Colonic mucosa (tissue), 4 donors: ENCODE measurements at places on chromosomes 13 and 19. TPM values are rescaled to one million over a fixed set of nuclear protein-coding genes. Genes with fewer than 3 reads are reported as not detected.
A peak's percentile ranks its signal among the peaks of the same experiment; 100 is the strongest.

CTXN1 gene
- total RNA-seq, result 4.4 TPM

CEACAM6 gene
- total RNA-seq, result 260 TPM

IL12RB1 gene
- 1.1 TPM for total RNA-seq

GRCh38 chr19:31356587-31357314 is 7.5 kb upstream of the TSHZ3 start:
- no peaks in the 10 kb centered on the region for H3K4me1 ChIP-seq
- H3K27ac ChIP-seq, result no peak overlapping the region
- peaks cover 55% of the 10 kb centered on the region for H3K27me3 ChIP-seq
- no peak overlapping the region for H3K4me3 ChIP-seq
- no peaks in the 10 kb centered on the region for H3K36me3 ChIP-seq
- peak; percentile 31 for DNase-seq

DNA sequence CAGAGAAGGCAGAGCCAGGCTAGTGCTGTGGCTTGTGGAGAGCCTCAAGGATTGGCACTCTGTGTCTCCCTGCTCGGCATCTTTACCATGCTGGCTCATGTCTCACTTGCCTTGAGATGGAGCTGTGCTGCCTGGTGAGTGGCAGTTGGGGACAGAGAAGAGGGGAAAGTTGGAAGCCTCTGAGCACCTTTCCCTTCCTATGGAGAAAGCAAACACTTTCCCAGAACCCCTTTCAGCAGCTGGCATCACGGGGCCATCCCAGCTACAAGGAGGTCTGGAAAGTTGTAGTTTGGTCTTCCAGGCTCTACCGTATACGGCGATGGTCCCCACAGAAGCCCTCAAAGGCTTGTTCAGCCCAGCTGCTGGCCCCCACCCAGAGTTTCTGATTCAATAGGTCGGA is 58.7 kb downstream of the DPF1 start:
- peaks cover 6% of the 10 kb centered on the region for H3K36me3 ChIP-seq
- H3K4me1 ChIP-seq, result no peaks in the 10 kb centered on the region
- no peak overlapping the region for H3K4me3 ChIP-seq
- no peak overlapping the region for H3K27ac ChIP-seq
- no peak for DNase-seq
- H3K27me3 ChIP-seq, result no peaks in the 10 kb centered on the region

DNA sequence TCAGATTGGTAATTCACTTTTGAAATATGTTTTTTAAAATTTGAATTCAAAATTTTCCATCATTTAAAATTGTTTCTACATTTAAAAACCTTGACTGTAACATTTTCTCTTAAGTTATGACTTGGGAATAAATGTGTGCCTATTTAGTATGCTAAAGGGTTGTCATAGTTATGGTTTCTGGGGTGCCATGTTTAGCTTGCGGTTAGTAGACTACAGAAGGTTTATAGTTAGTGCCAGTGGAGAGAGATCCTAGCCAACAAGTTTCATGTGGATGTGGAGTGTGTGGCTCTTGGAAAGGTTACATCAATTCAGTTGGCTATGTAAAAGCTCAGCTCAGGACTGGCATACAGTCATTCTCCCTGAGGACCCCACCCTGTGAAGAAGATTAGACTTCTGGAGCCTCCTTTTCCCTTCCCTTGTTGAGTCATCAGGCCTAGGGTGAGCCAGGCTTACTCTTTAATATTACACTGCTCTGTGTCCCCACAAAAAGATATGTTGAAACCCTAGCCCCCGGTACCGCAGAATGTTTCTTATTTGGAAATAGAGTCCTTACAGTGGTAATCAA is 20.4 kb downstream of the LMO7 start:
- no peak overlapping the region for H3K4me3 ChIP-seq
- DNase-seq, result no peak
- no peaks in the 10 kb centered on the region for H3K4me1 ChIP-seq
- no peak overlapping the region for H3K27ac ChIP-seq
